Kidney epithelial cell (primary cell): ENCODE measurements at places on chromosomes 2 and 18.

- no peak for DNase-seq
Observed at GRCh38 chr2:48414980-48415835, 114.7 kb upstream of the STON1 start.

DNA sequence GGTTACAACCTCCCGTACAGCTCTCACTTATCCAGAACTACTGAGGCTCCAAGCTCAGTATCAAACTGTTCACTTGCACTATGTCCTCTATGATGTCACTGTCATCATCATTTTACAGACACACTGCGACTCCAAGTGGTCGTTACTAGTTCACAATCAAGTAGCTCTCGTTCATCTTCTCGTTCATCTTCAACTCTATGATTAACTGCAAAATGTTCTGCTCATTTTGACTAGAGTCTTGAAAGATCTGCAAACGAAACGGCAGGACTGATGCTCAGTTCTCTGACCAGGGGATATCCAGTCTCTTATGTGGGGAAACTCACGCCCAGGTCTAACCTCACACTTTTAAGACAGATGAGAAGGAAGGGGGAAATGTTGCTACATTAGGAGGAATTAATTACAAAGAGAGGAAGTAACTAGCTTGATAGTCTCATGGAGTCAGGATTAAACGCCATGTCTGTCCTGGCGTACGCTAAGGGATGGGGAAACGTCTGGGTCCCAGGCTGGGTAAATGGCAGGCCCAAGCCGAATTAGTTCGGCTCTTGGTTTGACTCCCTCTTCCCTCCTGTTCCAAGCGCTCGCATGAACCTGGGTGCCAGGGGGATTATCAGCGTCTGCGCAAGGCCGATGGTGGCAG, 794 bp upstream of the CHCHD5 start:
- no peak for DNase-seq

- DNase-seq, result no peak
Observed at GRCh38 chr2:127631541-127631996, 14.4 kb upstream of the GPR17 start.

DNA sequence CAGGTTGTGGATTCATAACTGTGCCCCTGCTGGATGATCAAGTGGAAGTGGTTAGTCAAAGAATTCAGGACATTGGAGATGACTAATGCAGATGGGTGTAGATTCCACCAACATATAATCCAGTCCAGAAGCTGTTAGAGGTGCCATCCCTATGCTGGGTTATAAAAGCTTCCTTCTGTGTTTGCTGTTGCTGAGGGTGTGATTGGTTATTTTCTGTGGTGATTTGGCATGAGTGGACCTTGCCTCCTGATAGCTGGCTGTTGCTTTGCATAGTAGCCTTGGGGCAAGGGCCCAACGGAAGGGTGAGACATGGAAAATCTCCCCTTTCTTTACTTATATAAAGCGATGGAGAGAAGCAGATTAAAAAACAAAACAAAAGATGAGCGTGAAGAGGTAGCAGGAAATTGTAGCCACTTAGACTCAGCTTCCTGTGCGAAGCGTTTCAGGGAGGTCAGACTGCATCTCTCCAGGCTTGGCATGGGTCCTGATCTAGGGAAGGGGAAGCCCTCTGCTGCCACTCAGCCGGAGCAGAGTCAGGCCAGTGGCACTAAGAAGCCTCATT, 190.4 kb downstream of the FMNL2 start:
- no peak for DNase-seq

GRCh38 chr2:62440281-62440946, 65.6 kb downstream of the TMEM17 start:
- no peak for DNase-seq
